ENCODE measurements at places on chromosomes 6 and 20. TPM values are rescaled to one million over a fixed set of nuclear protein-coding genes. Genes with fewer than 3 reads are reported as not detected.

Gene NCOA7
- total RNA-seq, result 52.3 TPM

DNA sequence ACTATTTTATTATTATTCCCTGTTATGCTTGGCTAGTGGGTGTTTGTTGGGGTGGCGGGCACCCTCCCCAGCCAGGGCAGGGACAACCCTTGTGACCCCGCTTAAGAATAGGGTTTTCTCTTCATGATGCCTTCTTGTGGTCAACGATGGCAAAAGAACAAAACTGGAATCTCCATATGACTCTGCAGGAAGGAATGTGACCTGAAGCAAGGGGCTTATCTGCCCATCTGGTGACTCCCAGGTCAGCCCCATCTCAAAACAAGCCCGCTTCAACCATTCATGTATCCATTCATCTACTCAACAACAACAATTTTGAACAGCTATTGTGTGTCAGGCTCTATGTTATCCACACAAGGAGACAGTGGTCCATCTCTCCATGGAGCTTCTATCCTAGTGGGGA, 30.9 kb upstream of the TGM6 start:
- no peak for DNase-seq

GRCh38 chr6:128754658-128755256, 128.2 kb upstream of the LAMA2 start:
- DNase-seq, result no peak

Gene ZSWIM3
- total RNA-seq, result 2.4 TPM

GRCh38 chr6:70547313-70547712, 19.4 kb upstream of the SDHAF4 start:
- DNase-seq, result peak; percentile 10

DNA sequence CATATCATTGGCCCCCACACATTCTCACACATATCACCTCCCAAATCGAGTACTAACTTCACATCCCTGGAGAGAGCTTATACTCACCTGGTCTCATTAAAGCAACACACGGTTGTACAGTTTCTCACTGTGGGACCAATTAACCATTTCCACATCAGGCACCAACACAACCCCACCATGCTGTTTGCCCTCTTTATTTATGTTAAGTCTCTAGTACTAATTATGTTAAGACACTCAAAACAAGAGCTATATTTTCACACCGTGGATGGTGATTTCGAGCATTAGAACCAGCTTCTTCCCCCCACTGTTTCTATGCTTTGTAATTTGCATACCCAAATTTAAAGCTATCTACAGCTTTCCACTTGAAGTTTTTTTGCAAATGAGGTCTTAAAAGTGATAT, 6.3 kb downstream of the SCML4 start:
- DNase-seq, result no peak

Gene GSTA2
- not detected for total RNA-seq

Gene AAR2
- total RNA-seq, result 21.0 TPM

All from MCF 10A (cell line).